ENCODE measurements at places on chromosomes 7 and 10.

- DNase-seq: no peak
Observed at GRCh38 chr10:93904901-93905300, 11.1 kb downstream of the SLC35G1 start.

GRCh38 chr10:84415539-84416244 lies 87.3 kb downstream of the CCSER2 start:
- no peak for DNase-seq

- DNase-seq: no peak
Observed at GRCh38 chr10:3525832-3526449, 259.1 kb downstream of the KLF6 start.

- DNase-seq: no peak
Observed at GRCh38 chr10:62831346-62831745, 15.2 kb upstream of the EGR2 start.

- DNase-seq: no peak
Observed at GRCh38 chr7:91832493-91833045, 47.9 kb downstream of the MTERF1 start.

- no peak for DNase-seq
Observed at GRCh38 chr10:23080262-23080661, 15.1 kb upstream of the MSRB2 start.

GRCh38 chr7:89798599-89798996 lies 355.7 kb upstream of the STEAP1 start:
- DNase-seq: no peak

GRCh38 chr7:47505312-47506007 lies 76.5 kb downstream of the TNS3 start:
- no peak for DNase-seq

- DNase-seq: no peak
Observed at GRCh38 chr10:23100331-23101030, 5.1 kb downstream of the MSRB2 start.

- no peak for DNase-seq
Observed at GRCh38 chr7:97506728-97507127, 225.2 kb upstream of the TAC1 start.

DNA sequence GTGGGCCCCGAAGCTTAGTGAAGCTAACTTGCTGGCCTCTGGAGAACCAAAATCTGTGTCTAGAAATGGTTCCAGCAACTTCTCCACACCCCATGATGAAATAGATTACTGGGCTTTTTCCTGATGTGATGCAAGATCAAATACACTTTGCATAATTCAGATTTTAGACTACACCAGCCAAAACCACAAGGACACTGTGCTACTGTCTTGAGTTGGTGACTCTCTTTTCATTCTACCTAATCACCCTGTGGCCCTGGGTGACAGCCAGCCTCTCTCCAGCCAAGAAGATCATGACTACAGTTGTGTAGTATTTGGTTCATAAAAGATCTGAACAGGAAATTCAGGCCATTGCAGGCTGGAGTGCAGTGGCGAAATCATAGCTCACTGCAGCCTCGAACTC lies 22.2 kb downstream of the AZGP1 start:
- peak; percentile 18 for DNase-seq

DNA sequence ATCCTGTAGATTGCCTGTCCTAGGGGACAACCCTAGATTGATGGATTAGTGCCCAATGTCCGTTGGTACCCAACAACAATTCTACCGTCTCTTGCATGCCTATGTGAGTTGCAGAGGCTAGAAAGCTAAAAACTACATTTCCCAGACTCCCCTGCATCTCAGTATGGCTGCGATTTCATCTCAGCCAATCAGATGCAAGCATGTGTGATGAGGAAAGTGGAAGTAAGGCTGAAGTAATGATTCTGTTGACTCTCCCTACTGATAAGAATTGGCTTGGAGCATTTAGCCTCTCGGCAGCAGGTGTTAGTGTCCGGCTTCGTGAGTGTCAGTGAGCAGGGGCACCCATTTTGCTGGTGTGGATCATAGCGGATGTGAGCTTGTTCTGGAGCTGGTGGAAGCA lies 171.9 kb downstream of the FGFR2 start:
- DNase-seq: no peak

GRCh38 chr10:131177431-131178327 lies 133.8 kb downstream of the TCERG1L start:
- no peak for DNase-seq

- DNase-seq: no peak
Observed at GRCh38 chr10:47301833-47302232, 1.8 kb downstream of the GDF10 start.

GRCh38 chr7:53272081-53272480 lies 236.6 kb downstream of the POM121L12 start:
- DNase-seq: no peak

DNA sequence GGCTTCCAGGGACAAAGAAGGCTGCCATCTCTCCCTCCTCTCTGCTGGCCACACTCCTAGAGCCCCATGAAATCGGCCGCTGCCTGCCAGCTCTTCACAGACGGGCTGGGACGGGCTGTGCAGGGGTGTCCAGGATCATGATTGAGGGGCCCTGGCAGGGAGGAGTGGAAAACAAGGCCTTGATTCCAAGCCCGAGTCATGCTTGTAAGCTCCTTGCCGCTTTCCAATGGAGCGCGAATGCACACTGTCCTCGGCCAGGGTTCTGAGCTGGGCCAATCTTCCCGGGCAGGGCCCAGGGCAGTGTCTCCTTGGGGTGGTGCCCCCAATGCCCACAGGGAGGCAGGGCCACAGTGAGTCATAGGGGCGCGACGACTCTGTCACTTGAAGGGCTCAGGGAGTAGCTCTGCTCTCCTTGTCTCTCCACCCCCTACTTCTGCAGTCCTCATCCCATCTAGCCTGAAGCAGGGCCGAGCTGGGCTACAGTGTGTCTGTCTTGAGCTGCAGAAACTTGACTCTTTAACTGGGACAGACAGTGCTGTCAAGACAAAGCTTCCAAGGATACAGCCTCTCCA lies 186.2 kb upstream of the SVIL start:
- no peak for DNase-seq

DNA sequence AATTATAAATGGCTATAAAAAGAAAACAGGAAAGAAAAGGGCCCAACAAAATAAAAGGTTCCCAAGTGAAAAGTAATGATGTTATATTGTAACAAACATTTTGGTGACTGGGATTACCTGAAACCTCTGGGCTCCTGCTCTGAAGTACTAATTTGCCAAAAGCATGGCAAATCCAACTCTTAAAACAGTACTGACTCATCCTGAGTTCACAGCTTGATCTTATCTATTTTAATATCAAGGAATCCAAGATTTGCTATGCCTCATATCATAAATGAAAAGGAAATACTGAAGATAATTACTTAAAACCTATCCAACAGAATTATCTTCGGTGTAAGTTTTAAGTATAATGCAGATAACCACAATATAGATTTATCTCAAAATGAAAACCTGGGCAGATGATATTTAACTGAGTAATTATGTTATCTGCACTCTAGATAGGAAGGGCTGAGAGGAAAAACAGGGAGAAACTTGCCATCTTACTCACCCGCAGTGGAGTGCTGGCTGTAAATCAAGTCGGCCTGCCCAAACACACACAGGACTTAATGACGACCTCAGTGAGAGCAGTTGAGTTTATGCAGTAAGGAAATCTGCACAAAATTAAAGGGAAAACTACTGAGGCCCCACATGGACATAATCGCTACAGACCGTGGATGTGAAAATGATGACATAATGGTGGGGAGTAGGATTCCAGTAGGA lies 48.4 kb downstream of the MPP7 start:
- DNase-seq: no peak

DNA sequence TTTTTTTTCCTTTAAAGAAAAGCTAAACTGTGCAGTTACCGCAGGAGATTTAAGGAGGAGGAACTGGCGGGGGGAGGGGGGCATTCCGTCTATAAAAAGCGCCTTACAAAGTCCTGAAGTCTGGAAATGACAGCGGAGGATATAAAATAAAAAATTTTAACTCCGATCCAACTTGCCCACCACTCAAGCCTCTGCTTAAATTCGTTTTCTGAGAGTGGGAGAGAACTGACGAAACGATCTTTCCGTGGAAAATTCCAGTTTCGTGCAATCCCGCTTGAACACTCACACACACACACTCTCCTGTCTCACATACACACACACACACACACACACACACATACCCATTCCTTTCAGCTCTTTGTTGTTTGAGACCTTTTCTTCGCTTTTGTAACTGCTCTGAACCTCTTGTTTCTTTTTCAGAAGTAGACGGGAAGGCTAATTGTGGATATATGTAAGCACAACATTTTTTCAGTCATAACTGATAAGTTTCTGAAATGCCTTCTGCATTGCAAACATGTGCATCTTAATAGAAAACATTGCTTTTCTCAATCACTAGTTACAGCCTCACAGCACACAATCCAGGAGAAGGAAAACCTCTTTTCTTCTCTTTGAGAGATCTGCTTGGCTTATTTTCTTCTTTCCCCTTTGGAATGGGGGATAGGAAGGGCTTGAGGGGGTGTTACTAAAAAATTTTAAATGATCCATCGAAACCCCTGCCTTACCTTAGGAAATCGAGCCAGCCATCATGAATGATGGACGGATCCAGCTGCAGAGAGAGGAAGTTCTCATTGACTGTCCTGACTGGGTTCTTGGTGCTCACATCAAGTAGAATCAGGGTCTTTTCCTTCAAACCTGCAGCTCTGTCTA lies 628 bp downstream of the HPSE2 start:
- no peak for DNase-seq

DNA sequence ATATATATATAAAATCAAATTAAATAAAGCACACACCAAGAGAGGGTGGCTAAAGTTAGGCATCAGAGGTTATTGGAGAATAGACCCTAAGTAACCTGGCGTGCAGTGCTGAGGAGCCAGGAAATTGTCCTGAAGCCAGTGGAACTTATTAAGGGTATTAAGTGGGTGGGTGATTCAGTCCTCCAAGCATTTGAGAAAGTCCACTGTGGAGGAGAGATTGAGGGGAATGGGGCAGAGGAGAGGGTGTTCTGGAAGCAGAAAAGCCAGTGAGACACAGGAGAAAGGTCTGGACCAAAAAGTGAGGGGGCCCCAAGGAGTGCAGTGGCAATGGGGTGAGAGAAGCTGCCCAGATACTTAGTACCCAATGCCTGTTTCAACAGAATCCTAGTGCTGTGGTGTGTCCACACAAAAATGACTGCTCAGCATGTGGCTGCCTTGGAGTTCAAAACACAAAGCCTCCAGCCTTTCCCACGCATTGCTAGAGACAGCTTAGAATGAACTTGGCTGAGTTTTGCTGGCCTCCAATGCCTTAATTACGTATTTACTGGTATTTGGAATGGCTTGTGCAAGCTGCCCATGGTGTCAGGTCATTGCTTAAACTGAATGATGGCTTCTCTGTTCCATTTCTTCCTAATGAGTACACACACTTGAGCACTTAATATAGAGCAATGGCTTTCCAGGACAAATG lies 44.9 kb upstream of the CHST15 start:
- DNase-seq: no peak

- no peak for DNase-seq
Observed at GRCh38 chr10:119323085-119324016, 116.0 kb downstream of the GRK5 start.

DNA sequence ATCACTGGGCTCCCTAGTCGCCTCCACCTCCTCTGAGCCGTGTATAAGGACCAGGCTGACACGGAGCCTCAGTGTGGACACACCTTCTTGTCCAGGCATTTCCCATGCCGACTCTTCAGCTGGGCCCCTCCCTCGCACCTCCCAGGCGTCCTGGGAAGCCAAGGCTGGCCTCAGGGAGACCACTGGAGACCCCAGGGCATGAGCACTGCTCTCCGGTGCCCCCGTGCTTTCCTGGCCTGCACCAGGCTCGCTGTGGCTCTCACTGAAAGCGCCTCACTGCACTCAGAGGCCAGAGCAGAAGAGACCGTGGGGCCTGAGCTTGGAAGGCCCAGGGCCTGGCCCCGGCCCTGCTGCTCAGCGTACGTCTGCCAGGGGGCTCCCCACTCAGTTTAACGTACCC lies 31.4 kb downstream of the LRRC27 start:
- no peak for DNase-seq

GRCh38 chr7:91892099-91892705 lies 11.7 kb upstream of the MTERF1 start:
- DNase-seq: no peak

GRCh38 chr7:15309872-15310271 lies 251.9 kb downstream of the AGMO start:
- DNase-seq: no peak

DNA sequence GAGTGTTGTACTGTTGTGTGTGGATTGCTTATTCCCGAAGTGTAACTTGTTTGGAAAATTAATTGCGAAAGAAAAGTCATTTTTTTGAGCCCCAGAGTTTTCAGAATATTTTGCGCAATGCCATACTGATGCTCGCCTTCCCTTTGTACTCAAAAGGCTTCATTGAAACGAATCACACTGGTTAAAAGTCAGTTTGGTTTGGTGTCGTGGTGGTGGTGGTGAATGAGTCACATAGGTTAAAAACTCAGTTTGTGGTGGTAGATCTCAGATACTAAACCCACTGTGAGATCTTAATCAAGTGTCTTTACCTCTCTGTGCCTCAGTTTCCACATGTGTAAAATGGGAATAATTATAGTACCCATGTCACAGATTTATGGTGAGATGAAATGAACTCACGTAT lies 61.1 kb upstream of the IL6 start:
- no peak for DNase-seq

GRCh38 chr7:50293509-50294179 lies 10.9 kb upstream of the IKZF1 start:
- DNase-seq: no peak

DNA sequence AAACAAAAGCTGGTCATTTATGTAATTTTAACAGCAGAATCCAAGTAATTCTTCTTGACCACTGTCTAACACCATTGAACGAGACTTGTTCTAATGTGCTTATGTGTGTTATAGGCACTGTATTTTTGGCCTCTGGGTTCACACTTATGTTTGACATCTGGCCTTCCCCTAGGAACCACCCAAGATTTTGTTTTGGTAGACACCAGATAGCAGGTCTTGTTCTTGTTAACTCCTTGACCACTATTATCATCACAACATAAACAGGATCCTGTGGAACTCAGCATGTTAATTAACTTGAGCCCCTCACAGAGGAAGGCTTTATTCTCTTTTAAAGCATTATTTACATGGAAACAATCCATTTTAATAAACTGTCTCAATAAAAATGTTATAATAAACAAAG lies 167.7 kb downstream of the SEMA3D start:
- no peak for DNase-seq

DNA sequence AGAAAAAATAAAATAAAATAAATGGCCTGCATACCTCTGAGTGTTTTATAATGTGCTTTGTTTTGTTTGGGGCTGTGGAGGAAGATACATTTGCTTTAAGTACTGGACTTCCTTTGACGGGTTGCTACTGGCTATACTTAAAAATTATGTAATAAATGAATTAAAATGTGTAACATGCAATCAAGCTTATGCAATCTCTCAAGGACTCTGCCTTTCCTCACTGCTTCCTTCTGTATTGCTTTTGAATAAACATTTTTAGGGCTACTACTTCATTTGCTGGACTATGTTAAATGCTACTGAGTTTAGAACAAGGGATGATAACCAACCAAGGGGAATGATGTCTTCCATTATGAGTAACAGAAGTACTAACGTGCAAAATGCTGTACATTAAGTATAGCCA lies 91.6 kb downstream of the ETV1 start:
- DNase-seq: no peak

GRCh38 chr7:71364551-71364950 lies 232.6 kb downstream of the GALNT17 start:
- DNase-seq: no peak

- DNase-seq: no peak
Observed at GRCh38 chr10:61957806-61958205, 56.3 kb downstream of the ARID5B start.
